Upper lobe of left lung (tissue), 6 donors: ENCODE measurements at places on chromosomes 2 and 18. TPM values are rescaled to one million over a fixed set of nuclear protein-coding genes. Genes with fewer than 3 reads are reported as not detected.

DNA sequence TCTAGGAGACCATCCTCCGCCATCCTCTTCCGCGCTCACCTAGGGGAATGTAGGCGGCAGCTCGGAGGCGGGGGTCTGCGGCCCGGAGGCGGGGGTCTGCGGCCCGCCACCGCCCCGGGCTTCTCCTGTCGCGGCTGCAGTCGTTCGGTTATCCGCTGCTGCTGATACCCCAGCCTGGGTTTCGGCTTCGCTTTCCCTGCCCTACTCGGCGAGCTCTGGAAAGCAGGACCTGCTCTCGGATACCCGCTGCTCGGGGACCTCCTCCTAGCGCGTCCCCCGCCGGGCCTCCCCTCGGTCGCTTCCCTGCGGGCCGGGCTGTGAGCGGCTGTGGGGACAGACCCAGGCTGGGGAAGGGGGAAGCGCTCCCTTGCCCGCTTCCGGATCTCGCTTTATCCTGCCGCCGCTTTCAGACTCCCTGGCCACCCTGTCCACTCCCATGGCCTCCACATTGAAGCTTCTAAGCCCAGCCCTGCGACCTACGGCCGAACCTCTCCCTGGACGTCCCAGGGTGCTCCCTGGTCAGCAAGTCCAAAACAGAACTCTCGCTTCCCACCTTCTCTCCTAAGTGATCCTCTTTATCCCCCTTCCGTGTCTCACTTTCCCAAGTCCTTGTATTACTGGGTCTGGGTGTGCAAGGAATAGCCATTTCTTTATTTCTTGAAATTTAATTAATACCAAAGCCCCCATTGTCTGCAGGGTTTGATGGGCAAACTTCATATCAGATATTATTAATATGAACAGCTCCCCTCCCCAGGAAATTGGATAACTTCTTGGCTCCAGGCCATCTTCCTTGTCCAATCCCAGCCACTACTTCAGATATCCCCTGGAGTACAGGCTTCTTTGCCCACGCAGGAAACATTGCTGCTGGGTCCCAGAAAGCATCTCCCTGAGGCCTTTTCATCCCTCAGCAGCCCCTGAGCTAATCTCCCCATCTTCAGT lies 769 bp downstream of the FKBP1B start:
- H3K4me3 ChIP-seq: peak overlapping the region; percentile 72
- DNase-seq: peak; percentile 85
- H3K27me3 ChIP-seq: no peaks in the 10 kb centered on the region
- peaks cover 16% of the 10 kb centered on the region for H3K4me1 ChIP-seq

- H3K27ac ChIP-seq: no peak overlapping the region
- H3K36me3 ChIP-seq: no peaks in the 10 kb centered on the region
- H3K4me3 ChIP-seq: no peak overlapping the region
- peak; percentile 38 for DNase-seq
Observed at GRCh38 chr2:98921062-98921461, 15.0 kb downstream of the CRACDL start.

Gene NCKAP5
- 23.5 TPM for total RNA-seq

DNA sequence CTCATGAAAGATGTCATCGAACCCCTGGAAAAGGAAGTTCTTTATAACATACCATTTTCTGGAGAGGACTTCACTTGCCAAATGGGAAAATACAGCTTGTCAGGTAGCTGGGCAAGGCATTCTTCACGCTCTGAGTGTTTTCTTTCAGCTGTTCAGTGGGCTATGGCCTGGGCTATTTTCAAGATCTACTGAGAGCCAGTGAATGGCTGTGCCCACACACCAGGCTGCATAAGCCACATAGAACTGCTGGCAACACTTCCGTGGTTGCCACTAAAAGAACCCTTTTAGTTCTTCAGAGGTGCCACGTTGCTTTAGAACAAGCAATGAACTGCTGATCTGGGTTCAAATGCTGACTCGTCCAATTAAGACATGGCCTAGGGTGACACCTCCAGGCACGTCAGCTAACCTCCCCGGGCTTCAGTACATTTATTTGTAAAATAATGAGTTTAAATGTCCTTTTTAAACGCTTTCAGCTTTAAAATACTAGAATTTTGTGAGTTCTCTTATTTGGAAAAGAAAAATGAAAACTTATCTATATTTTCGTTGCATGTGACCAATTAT lies 36.6 kb upstream of the GORASP2 start:
- no peak overlapping the region for H3K27ac ChIP-seq
- no peaks in the 10 kb centered on the region for H3K27me3 ChIP-seq
- H3K4me3 ChIP-seq: no peak overlapping the region
- no peak for DNase-seq
- no peaks in the 10 kb centered on the region for H3K4me1 ChIP-seq
- H3K36me3 ChIP-seq: no peaks in the 10 kb centered on the region

Gene CHRND
- not detected for total RNA-seq

Gene CYP27C1
- total RNA-seq: 0.11 TPM

DNA sequence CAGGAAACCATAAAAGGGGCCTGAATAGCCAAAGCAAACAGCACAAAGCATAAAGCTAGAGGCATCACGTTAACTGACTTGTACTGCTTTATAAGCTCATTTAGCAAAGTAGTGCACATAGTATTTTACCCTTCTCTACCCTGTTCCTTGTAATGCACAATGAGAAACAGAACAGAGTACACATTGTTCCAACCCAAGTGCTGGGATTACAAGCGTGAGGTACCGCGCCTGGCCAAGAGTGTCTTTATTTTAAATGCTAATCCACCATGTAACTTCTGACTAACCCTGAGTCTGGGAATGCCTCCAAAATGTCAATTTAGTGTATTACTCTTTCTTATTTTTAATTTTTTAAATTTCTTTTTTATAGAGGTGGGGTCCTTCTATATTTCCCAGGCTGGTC lies 46.4 kb upstream of the STON1 start:
- no peak overlapping the region for H3K27ac ChIP-seq
- peaks cover 17% of the 10 kb centered on the region for H3K36me3 ChIP-seq
- no peaks in the 10 kb centered on the region for H3K27me3 ChIP-seq
- H3K4me3 ChIP-seq: no peak overlapping the region
- peaks cover 17% of the 10 kb centered on the region for H3K4me1 ChIP-seq

DNA sequence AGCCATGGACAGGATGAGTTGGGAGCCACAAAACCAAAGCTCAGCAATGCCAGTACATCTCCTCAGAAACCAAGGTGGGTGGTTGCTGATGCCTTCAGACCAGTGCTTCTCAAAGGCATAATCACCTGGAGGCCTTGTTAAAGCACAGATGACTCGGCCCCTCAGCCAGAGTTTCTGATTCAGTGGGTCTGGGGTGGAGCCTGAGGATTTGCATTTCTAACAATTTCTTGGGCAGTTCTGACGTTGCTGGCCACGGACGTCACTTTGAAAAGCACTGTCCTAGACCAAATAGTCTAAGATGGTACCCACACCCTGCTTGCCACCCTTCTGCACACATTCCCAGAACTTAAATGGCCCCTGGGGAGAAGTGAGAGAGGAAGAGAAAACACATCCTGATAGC lies 24.1 kb upstream of the CDH2 start:
- no peaks in the 10 kb centered on the region for H3K4me1 ChIP-seq
- H3K27ac ChIP-seq: no peak overlapping the region
- no peak for DNase-seq
- H3K36me3 ChIP-seq: no peaks in the 10 kb centered on the region
